SHP77 treated with DMSO at 0.1 percent for 48 hours (cell line): ENCODE measurements at places on chromosomes 1 and 21.
A peak's percentile ranks its signal among the peaks of the same experiment; 100 is the strongest.

DNA sequence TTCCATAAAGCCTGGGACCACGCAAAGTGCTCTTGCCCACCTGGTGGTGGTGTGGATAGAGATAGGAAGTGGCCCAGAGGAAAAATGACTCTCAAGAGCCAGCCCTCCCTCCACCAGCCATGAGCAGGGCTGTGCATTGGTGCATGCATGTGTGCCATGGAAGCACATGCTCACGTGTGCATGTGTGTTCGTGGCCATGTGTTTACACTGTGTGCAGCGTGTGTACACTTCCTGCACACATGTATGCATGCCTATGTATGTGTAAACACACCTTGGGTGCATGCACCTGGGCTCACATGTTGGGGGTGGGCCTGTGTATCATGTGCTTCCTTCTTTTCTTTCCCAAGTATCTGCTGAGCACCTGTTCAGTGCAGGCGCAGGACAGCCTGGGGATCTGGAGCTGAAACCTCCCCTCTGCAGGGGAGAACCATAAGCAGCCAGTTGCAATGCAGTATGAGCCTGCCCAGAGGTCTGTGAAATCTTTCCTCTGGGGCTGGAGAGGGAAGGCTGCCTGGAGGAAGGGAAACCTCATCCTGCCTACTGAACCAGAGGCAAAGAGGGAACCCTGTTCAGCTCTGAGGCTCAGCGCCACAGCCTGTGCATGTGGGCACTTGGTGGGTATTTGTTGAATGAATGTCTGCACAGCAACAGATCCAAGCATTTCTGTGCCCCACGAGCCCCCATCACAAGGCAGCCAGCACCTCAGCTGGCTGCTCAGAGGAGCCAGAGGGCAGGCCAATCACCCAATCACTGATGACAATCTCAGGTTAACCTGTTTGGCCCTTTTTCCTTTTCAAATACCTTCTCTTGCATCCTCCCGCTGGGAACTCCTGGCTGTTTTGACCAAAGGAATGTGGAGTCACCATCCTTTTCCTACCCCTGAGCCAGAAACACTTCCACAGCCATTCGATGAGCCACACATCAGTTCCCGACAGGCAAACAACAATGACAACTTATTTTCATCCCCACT is 327.0 kb downstream of the NPHP4 start:
- DNase-seq, result no peak

DNA sequence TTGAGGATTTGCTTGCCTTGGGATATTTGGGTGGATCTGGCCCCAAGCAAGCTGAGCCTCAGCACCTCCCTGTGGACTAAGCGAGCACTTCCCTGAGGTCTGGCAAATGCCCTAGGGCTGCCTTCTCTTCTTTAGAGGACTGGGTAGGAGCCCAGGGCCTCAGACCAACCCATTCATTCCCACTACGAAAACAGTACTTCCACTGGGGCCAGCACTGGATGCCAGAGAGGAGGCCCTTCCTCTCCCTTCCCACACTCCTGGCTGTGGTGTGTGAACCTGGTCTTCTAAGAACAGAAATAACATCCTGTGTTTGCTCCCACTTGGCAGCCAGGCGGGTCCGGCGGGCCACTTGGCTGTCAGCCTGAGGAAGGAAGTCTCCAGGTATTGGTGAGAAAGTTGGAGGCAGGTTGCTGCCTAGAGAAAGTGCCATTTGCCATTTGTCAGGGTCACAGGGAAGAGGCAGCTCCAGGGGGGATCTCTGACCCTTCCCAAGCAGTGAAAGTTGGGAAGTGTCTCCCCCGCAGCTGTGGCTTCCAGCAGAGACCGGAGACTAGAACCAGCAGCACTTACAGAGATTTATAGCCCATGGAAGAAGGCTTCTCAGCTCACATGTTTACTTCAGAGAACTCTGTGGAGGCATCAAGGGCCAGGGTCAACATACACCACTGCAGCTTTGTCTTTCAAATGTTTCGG is 323.5 kb downstream of the SIPA1L2 start:
- DNase-seq, result peak; percentile 35

- DNase-seq, result no peak
Measured at GRCh38 chr1:184708084-184708676, 46.5 kb downstream of the EDEM3 start.

DNA sequence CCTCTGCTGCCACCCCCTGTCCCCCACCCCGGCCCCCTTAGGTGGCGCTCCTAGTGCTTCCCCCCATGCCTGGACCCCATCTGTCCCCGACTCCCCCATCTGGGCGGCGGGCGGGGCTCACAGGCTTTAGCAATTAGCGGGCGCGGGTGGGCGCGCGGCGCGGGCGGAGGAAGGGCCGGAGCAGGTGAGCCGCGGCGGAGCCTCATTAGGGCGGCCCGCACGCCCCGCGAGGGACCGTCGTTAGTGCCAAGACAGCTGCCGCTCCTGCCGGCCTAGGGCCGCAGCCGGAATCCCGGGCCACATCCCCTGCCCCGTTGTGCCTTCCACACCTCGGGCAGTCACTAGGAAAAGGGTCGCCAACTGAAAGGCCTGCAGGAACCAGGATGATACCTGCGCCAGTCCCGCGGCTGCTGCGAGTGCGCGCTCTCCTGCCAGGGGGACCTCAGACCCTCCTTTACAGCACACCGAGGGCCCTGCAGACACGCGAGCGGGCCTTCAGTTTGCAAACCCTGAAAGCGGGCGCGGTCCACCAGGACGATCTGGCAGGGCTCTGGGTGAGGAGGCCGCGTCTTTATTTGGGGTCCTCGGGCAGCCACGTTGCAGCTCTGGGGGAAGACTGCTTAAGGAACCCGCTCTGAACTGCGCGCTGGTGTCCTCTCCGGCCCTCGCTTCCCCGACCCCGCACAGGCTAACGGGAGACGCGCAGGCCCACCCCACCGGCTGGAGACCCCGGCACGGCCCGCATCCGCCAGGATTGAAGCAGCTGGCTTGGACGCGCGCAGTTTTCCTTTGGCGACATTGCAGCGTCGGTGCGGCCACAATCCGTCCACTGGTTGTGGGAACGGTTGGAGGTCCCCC is 7.6 kb downstream of the OLIG2 start:
- DNase-seq, result no peak

GRCh38 chr1:162561616-162562469 is at the start of gene UAP1:
UAP1 (plus strand) TSS chr1:162561722; CDS start chr1:162566069, 4,347 bp downstream.
- DNase-seq, result no peak

GRCh38 chr1:167182571-167183320 is 37.9 kb upstream of the POU2F1 start:
- DNase-seq, result no peak

DNA sequence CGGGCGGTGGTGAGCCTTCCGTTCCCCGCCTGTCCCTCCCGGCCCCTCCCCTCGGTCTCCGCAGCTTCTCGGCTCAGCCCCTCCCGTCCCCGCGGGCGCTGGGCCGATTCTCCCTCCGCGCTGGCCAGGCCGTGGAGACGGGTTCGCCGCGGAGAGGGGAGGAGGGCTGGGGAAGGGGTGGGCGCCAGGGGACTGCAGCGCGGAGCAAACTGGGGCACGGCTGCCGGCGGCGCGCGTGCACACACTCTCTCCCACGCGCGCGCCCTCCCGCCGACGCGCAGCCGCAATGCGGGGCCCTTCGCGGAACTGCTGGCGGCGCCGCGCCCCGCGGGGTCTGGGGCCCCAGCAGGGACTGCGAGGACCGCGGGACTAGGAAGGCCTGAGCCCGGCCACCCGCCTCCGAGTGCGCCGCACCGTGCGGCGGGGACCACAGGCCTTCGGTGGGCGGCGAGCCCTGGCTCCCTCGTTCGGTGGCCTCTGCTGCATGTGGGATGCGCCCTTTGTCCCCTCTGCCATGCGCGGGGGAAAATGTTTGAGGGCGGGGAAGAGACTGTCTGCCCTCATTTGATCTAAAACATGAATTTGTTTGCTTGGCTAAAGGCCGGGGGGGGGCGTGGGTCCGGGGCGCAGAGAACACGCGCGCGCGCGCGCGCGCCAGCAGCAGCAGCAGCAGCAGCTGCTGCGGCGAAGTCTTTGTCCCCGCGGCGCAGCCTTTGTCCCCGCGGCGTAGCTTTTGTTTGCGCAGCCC is 90.7 kb upstream of the VAMP3 start:
- no peak for DNase-seq

- DNase-seq, result no peak
Measured at GRCh38 chr21:15054089-15054488, 10.7 kb downstream of the NRIP1 start.

DNA sequence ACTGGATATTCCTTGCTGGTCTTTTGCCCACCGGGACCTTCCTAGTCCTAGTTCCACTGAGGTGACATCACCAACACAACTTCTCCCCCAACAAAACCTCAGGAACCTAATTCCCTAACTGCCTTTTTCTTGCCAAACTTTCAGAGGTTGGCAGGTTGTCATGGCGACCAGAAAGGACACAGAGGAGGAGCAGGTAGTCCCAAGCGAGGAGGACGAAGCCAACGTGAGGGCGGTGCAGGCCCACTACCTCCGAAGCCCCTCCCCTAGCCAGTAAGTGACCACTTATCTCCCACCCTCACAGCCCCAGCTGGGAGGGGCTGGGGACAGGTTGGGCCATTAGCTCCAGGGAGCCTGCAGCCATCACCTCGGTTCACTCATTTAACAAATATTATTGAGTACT is 815 bp downstream of the STYXL2 start:
- no peak for DNase-seq

GRCh38 chr1:205593967-205594366 is 37.8 kb downstream of the ELK4 start:
- DNase-seq, result no peak

- no peak for DNase-seq
Measured at GRCh38 chr1:154784416-154784815, 85.7 kb downstream of the KCNN3 start.

DNA sequence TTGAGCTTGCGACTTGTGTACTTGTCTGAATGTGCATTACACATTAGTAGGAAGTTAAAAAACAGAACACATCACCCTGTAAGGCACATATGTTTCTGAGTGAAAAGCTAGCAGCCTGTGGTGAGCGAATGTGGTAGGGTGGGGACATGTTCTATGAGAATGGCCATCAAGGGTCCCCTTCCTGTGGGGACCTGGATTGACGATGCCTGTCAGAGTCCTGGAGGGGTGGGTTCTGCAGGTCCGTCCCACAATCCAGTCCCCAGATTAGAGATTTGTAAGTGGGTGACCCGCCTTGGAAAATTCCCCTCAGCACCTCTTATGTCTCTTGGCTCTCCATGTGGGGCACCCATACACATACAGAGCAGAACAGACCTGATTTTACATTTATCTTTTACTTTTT is 40.0 kb downstream of the MTARC1 start:
- no peak for DNase-seq

GRCh38 chr21:15625363-15625762 is 104.4 kb upstream of the USP25 start:
- no peak for DNase-seq

DNA sequence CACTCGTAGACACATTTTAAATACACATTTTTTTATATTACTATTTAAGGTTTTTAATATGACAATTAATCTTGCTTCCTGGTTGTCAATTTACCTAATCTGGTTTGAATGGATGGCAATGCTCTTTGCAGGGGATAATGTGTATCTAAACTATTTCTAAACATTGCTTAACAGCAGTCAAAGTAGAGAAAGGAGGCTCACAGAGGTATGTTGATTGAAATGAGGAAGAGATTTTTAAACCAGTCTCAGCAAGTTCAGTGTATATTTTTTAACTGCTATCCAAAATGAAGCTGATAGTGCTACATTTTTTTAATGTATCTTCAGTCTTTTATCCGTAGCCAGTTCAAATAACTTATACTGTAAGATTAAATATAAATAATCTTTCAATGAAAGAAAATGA is 17.4 kb downstream of the FMO1 start:
- DNase-seq, result no peak

- no peak for DNase-seq
Measured at GRCh38 chr1:121414905-121415304, 230.1 kb downstream of the SRGAP2C start.

GRCh38 chr1:223129229-223129901 is 13.7 kb downstream of the TLR5 start:
- DNase-seq, result peak; percentile 33

GRCh38 chr1:29330856-29331255 is 94.5 kb downstream of the PTPRU start:
- DNase-seq, result no peak

GRCh38 chr21:39529026-39529425 is 77.3 kb downstream of the SH3BGR start:
- no peak for DNase-seq

DNA sequence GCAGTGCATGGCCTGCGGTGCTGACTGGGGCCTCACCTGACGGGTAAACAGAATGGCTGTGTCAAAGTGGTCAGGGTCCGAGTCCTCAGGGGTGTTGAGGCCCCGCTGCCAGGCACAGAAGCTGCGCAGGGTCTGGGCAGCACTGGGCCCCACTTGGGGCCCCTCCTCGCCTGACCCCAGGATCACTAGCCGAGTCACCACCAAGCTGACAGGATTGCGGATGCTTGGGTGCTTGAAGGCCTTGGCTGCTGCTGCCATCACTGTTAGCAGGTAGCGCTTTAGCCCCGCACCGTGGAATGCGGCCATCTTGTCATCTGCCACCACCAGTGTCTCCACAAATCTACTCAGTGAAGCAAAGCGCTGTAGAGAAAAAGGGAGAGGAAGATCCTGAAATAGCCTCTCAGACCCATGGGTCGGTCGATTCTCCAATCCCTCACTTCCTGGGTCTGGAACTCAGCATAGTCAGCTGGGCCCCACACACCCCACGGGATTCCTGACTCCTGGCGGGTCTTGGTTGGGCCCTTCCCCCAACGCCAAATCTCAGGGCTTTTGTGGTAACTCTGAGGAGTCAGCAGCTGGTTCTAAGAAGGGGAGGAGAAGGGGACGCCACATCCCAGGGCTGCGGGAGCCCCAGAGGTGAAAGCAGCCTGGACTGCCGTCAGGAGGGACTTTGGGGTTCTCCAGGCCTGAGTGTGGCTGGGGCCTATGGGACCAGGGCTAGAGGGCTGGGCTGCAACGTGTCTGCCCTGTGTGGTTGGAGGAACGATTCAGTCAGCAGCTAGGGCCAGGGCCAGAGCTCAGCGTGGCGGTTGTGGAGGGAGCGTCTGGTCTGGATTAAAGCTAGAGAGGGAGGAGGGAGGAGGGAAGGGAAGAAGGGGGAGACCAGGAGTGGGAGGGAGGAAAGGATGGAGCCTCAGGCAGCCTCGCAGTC is 2.1 kb downstream of the ADAMTS4 start:
- no peak for DNase-seq

GRCh38 chr1:110628323-110629105 is 22.4 kb upstream of the KCNA2 start:
- no peak for DNase-seq

GRCh38 chr1:42815941-42816584 is 859 bp upstream of the ERMAP start:
- DNase-seq, result no peak

DNA sequence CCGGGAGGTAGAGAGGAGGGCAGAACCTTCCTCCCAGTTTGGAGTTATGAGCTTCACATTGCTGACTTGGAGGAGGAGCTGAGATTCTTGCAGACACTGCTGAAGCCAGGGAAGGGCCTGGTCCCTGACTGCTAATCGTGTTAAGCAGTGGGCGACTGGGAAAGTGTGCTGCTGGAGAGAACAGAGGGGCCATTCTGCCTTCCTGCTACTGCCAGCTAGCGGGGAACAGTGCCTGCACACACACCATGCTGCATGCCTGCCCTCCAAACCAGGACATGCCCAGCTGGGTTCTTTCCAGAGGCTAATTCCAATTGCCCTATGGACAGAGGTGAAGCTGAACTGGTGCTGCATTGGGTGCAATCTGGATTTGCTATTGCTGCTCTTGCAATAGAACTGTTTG is 281.4 kb downstream of the AJAP1 start:
- no peak for DNase-seq
